OCI-M1 (cell line): ENCODE measurements at places on chromosomes 3 and 15.

DNA sequence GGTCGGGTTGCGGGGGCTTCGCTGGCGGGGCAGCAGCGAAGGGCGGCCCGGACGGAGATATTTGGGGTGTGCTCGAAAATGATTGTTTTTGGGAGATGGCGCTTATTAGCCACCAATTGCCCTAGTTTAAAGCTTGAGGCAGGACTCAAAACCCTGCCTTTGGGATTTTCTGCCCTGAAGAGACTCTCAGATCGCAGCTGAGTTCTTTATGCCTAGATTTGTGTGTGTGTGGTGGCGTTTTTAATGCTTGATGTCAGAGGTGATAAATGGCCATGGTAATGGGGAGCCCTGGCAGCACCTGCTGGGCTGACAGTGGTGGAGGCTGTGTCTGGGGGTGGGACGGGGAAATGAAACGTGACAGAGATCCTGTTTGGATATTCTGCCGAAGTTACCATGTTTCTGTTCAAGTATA lies 604 bp downstream of the KCTD6 start:
- DNase-seq = peak; percentile 23

DNA sequence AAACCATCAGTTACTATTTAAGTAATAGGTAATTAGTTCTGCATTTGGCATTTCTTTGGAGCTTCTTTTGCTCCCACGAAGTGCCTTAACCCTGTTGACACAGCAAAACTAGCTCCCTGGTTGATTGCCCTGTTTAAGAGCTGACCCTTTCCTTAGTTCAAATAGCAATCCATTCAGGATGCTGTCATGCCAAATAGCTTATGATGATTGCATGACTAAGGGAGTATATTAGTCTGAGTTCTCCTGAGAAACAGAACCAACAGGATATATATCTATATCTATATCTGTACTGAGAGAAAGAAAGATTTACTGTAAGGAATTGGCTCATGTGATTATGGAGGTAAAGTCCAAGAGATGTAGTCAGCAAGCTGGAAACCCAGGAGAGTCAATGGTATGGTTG lies 50.3 kb upstream of the SPRED1 start:
- no peak for DNase-seq

DNA sequence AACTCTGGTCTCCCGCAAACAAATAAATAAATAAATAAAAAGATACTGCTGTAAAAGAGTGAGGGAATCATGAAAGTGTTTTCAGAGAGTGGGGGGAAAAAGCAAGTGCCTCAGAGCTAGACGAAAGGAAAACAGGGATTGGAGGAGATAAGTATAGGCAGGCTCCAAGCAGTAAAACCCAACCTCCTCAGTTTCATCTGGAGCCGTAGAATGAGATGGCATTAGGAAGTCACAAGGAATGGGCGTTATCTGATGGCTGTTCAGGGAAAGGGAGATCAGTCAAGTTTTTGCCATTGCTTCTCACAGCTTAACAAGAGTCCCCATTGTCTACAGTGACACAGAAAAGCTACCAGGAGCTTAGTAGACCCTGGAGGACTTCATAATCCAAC lies 451.5 kb upstream of the PPP2R3A start:
- DNase-seq = no peak

DNA sequence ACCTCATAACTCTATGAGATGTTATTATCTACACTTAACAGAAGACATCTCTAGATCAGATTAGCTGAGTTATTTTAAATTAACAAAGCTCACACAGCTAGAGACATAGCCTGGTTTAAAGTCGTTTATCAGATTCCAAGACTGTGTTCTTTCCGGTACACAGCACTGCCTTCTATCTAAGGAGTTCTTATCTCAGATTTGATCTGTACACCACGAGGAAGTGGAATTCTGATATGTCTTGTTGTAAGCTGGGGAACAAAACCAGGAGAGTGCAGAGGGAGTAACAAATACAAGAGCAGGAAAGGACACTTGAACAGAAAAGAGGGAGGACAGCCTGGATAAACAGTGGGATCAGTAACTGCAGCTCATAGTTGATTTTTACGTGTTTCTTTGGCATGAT lies 61.7 kb upstream of the KCNMB2 start:
- peak; percentile 10 for DNase-seq

GRCh38 chr15:88747631-88748030 lies 55.6 kb upstream of the ACAN start:
- no peak for DNase-seq

GRCh38 chr3:16262174-16262573 lies 2.6 kb downstream of the DPH3 start:
- no peak for DNase-seq

DNA sequence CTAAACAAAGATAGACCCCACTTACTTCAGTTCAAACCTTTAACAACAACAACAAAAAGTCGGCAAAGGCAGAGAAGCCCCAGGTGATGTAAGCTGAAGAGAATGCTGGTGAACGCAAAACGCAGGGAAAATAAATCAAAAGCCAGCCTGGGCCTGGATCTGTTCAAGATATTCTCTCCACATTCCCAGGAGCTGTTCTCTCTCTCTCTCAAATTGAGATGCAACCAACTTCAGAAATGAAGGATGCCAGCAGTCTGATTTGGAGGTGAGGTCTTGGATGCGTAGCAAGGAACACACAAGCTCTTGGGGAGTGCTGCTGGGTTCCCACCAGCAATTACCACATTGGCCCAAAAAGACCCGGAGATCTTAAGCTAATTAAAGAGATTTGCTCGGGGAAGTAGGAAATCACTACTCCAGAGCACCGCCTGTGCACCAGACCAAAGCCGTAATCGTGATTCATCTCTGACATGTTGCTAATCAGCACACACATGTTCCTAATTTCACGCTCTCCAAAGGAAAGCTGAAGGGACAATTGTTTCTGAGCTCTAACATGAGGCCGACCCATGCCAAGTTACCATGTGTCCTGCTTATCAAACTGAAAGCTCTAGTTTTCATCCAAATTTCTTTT lies 37.1 kb downstream of the IL17RD start:
- no peak for DNase-seq

DNA sequence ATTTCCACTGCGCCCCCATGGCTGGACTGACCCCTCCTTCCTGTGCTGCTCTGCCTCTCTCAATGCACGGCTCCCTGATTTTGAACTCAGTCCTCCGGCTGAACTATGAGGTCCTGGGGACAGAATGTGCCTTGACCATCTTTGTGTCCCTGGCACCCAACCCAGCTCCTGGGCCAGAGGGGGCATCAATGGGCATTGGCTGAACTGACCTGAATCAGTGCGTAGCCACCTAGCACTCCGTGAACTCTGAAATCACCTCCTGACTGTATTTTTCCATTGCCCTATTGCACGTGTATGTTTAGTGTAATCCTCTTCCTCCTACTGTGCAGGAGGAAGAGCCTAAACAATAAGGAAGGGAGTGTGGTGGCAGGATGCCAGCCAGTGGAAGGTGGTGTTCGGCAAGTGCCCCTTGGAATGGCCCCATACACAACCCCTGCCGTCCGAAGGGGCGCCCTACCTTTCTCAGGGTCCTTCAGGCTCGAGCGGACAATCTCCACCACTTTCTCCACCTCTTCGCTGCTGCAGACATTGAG lies 33.5 kb downstream of the BDH1 start:
- DNase-seq = no peak

DNA sequence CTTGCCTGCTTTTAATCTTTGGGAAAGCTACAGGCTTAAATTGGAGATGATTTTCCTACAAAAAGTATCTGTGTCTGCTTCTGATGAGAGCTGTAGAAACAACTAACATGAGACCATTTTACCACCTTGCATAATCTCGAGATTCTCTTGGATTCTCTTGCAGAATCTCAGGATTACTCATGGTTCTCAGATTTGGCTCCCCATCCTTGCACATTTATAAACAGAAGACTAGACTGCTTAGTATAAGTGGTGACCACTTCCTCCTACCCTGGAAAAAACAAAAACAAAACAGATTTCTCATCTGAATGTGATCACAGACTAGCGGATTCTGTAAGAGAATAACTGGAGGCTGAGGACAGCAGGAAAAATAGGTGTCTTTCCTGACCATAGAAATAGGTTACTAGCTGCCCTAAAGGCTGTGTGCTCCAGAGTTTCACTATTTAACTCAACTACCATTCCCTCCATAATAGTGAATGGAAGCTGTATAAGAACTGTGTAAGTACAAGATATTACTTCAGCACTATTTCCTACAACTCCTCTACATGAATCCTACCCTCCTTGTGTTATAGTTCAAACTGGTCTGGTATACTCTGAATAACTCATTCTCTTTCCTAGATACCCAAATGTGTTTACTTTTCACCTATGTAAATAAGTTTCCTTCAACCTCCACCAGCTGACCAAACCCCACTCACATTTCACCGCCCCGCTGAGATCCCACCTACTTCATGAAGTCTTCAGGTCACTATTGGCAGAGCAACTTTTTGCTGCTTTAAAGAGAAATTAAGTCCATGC lies 122.2 kb upstream of the C2CD4B start:
- no peak for DNase-seq

DNA sequence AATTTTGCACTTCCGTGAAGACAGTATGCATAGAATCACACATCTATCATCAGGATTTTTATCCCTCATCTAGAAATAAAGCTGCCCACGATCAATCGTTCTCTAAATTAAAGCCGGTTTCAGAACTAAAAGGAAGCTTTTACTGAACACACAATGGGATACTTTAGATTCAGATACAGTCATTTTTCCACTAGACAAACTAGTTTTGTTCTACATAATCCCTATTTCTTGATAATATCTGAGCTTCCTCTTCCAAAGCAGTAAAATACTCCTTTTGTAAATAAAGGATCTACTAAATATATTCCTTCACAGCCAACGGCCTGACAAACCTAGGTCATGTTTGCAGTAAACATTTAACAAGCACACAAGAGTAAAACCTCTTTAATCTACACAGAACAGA lies 2.0 kb upstream of the GANC start:
- no peak for DNase-seq

GRCh38 chr15:39746714-39747276 lies 35.8 kb downstream of the FSIP1 start:
- no peak for DNase-seq

DNA sequence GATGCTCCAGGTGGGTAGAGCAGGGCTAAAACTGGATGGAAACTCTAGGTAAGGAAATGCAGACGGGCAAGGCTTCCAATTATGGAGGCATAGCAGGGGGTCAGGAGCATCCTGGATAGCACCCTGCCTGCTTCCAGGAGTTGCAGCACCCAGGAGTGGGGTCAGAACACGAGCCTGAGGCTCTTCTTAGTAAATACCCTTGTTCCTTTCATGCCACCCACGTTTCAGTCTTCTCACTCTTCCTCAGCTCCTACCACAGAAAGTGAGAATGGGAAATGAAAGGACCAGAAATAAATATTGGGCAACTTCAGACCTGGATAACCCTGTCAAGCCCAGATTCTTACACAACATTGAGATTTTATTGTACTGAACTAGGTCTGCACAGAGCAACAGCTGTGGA lies 16.4 kb downstream of the CCR1 start:
- no peak for DNase-seq

GRCh38 chr3:158908187-158908734 lies 106.4 kb downstream of the MFSD1 start:
- DNase-seq = no peak

GRCh38 chr3:43104660-43105595 lies 951 bp downstream of the POMGNT2 start:
- DNase-seq = no peak

DNA sequence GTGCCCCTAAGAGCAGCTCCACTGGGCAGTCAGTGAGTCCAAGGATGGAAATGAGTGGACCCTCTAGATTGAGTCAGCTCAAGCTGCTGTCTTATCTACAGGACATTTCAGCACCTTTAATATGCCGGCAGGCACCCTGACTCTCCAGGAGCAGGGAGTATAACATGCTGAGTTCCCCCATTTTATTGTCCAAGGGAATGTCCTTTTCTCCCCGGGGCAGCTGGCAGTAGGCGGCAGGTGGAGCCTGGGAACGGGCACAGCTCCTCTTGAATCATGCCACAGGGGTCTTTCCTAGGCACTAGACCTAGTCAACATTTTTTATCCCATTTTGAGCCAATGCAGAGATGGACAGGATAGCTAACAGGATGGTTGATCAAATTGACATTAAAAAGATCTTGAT lies 14.8 kb downstream of the WNT7A start:
- DNase-seq = no peak

GRCh38 chr15:78922527-78922926 lies 22.3 kb downstream of the CTSH start:
- no peak for DNase-seq

DNA sequence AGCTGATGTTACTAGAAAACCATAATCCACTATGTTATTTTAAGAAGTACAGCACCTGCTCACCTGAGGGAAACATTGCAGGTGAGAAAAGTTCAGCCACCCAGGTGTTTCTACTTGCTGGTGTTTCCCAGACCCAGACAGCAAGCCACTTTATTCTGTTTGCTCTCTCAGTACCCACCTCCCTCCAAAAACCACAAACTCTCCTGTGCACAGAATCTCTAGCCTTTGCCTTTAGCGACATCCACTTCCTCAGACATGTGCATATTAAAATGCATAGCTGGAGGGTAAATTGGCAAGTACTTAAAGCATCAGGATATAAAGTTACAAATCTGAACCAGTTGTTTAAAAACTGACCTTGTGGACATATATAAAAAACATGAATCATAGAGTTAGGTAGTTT lies 36.7 kb downstream of the VGLL3 start:
- no peak for DNase-seq

GRCh38 chr15:72474466-72474911 lies 359 bp downstream of the ARIH1 start:
- DNase-seq = no peak
